ENCODE measurements at places on chromosomes 2 and 18. TPM values are rescaled to one million over a fixed set of nuclear protein-coding genes. Genes with fewer than 3 reads are reported as not detected.

DNA sequence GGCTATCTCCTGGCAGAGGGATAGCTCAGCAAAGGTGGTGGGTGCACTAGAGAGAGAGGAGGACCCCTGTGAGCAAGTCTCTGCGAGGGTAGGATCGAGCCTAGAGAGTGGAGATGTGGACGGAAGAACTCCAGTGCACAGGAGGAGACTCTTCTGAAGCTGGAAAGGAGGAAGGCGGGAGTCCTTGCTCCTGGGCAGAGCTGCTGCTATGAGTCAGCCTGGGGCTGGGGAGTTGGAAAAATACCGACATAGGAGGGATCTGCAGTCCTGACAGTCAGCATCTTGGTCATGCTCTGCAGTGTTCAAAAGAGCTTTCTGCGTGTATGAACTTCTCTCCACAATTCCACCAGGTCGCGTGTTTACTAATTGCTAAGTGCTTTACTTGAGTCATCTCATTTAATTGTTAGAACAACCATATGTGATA lies 233.8 kb downstream of the LDLRAD4 start:
- peak; percentile 75 for DNase-seq

GRCh38 chr18:3458952-3459853 lies 9.2 kb downstream of the TGIF1 start:
- DNase-seq, result no peak

Gene ALPI
- not detected for total RNA-seq

DNA sequence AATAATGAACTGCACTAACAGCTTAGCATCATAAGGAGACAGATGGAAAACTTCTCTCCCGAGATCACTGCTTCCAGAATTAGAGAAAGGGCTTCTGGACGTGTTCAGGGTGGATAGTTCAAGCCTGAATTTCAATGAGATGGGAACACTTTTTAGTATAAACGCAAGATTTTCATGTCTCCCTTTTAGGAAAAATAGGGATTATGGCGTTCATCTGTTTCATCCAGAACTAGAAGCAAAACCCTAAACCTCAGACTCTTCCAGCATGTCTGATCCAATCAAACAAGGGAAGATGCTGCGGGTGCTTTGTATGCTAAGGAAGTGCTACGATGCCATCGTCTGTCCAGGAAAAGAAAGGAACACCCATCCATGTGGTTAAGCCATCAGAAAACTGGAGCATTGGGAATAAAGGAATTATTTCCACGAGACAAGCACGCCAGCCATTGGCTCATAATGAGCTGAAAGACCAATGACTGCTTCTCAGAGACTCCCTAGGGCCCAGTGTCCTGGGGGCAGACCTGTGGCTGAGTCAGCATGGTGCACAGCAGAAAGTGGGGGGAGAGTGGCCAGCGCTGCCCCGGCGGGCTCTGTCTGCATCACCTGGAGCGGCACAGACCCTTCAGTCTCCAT lies 65.9 kb upstream of the AFF3 start:
- DNase-seq, result no peak

GRCh38 chr2:233261819-233262555 lies 10.5 kb downstream of the ATG16L1 start:
- DNase-seq, result no peak

Gene LOXHD1
- not detected for total RNA-seq

DNA sequence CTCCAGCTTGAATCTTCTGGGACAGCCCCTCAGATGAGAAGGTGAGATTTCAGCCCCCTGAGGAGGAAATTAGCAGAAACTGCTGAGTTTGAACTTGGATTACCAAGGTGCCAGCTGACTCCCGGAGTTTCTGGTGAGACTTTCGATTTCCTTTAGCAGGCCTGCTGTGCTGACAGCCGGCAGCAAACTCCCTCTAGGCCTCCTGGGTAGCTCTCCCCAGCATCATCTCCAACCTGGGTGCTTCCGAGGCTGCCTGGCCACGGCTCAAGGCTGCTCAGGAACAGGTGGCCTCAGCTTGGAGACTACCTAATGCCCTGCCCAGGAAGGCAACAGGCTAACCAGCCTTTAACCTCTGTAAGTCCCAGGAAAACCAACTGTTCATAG lies 16.5 kb downstream of the SDC1 start:
- DNase-seq, result no peak

DNA sequence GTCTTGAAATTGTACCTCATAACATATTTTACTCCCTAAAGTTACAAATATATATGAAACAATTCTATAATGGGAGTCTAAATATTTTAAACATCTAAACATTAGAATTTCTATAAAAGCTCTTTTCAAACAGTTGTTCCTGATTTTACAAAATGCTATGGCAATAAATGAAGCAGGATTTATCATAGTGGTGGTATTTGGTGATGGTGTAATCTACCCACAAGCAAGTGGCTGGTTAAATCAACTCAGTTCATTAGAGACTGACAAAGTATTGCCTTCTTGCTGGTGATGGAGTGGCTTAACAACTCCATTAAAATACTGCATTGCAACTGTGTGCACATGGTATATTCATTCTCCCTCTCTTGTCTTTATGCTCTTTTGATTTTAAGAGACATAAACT lies 138.9 kb downstream of the PMAIP1 start:
- DNase-seq, result no peak

DNA sequence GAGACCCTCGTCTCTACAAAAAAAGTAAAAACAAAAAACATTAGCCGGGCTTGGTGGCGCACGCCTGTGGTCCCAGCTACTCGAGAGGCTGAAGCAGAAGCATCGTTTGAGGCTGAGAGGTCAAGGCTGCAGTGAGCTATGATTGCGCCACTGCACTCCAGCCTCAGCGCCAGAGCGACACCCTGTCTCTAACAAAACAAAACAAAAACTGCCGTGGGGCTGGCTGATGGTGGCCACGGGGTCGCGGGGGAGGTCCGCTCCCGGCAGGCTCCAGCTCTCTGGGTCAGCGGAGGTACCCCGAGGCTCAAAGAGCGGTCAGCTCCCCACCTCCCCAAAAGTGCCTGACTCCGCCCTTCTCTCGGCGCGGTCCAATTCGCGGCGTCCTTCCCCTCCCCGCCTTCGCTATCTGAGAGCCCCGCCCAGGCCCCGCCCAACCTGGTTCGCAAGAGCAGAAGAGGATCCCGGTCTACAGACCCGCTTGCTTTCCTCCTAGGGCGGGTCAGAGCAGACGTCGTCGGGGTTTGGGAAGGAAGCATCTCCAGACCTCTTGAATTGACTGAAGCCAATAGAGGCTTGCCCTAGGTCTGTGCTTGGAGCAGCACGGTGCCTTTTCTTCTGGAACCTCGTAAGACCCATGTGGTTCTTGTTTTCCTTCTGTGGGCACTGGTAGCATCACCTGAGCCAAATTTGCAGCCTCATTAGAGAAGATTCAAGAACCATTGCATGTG lies 7.8 kb downstream of the RAX start:
- DNase-seq, result peak; percentile 65

DNA sequence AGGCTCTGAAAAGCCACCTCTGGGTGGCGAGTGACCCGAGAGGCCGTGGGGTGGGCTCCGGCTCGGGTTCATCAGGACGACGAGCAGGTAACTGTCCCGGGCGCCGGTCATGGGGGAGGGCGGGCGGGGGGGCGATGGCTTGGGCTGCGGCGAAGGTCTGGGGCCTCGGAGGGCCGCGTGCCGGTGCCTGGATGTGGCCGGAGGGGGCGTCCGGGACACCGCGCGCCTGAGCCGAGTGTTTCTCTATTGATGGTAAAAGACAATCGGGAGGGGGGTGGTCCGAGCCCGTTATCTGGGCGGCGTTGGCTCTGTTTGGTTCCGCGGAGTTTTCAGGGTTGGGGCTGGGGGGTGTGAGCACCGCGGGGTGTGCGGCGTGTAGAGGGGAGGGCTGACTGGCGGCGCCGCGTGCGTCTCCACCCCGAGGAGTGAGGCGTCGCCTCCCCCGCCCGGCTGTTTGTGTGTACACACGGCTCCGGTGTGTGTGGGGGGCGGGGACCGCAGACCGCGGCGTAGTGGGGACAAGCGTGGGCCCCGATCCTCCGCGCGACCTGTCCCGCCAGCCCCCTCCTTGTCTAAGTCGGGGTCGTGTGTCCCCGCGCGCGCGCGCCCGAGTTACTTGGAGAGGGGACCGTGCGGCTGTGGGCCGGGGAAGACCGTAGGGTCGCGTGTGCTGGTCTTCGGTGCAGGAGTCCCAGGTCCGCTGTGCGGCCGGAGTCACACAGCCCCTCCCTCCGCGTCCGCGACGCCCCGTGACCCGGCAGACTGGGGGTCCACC lies 1.6 kb downstream of the CTIF start:
- DNase-seq, result peak; percentile 79

DNA sequence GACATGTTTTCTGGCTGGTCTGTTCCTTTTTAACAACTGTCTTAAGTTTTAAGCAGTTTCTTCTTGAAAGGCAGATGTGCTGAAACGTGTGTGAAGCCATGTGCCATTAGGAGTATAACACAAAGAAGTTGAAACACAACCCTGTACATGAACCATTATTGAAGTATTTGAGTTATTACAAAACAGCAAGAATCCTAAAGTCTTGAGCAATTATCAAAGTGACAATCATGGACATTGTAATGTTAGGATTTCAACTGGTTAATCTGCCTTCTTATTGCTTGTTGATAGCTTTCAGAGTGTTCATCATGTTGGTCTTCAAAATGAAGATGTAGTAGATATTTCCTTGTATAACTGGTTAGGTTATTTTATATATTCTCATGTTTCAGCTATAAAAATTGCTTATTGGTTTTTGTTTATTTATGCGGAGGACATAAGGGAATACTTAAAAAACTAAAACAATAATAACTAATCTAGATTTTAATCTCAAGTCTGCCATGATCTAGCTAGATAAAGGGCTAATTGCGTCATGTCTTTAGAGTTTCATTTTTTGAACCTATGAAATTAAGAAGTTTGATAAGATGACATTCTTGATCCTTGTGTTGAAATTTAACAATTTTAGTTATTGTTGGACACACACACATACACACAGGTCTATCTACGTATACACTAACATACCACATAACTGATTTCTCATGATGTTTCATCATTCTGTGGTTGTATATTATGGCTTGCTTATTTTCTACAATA lies 21.1 kb downstream of the PPP1R1C start:
- DNase-seq, result no peak

GRCh38 chr2:11697103-11697871 lies 27.3 kb upstream of the NTSR2 start:
- DNase-seq, result peak; percentile 100
